ENCODE measurements at places on chromosomes 6 and 20. TPM values are rescaled to one million over a fixed set of nuclear protein-coding genes. Genes with fewer than 3 reads are reported as not detected.

GFOD1 gene
- 3.4 TPM for polyA plus RNA-seq

ZC2HC1B gene
- polyA plus RNA-seq, result 0.30 TPM

CST1 gene
- not detected for polyA plus RNA-seq

TSBP1 gene
- polyA plus RNA-seq, result not detected

ZFP64 gene
- 4.6 TPM for polyA plus RNA-seq

FGD2 gene
- polyA plus RNA-seq, result 121 TPM

Data from spleen (tissue), 13 donors.